ENCODE measurements at places on chromosomes 4 and X.

DNA sequence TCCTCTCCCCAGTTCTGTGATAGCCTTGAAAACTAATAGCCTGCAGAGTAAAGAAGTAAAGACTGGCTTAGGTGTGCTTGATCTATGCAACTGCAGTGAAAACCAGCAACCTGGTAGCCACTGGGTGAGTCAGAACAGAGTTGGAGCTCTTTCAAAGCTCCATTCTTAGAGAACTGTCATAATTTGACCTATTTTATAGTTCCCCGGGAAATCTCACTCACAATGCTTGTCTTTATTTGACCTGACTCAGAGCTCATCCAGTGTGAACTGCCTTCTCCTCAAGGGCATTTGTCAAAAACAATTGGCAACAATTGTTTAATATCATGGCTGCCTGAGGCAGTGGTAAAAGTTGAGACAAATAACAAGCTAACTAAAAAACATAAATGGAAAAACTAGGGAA is 213.0 kb upstream of the NHS start:
- no peak for DNase-seq

- DNase-seq: no peak
Observed at GRCh38 chrX:49840679-49841078, 11.6 kb downstream of the PAGE4 start.

GRCh38 chr4:78543424-78544125 is 8.0 kb upstream of the ANXA3 start:
- DNase-seq: no peak

DNA sequence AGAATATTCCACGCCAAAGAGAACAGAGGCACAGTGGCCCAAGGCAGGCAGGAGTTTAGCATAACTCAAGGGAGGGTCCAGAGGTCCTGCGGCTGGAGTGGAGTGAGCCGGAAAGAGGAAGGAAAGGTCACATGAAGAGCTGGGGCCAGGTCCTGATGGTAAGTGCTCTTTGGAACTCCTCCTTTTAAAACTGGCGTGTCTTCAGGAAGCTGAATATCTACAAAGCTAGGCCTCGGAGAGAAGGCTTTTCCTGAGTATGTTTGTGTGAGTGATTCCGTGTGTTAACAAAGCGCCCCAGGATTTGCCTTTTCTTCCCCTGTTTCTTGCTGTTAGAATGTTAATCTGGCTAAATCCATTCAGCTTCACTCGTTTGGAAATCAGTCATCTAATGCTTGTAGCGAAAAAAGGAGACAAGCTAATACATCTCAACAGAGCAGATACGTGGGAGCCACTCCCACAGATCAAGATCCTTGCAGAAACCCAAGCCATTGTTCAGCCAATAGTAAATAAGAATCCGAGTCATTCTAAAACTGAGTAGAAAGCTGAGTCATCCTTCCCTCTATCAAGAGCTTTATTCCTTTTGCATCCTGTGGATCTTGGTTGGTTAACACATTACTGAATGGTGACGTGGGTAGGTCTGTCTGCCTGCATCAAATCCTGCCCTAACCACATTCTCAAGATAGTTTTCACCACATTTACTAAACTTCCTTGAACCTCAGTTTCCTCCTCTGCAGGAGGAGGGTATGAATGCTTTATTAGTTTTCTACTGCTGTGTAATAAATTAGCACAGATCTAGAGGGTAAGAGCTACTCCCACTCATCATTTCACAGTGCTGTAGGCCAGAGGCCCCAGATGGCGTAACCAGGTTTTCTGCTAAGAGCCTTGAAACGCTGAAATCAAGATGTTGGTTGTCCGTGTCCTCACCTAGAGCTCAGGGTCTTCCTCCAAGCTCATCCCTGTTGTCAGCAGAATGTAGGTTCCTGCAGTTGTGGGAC is 43.2 kb upstream of the RBM47 start:
- no peak for DNase-seq

DNA sequence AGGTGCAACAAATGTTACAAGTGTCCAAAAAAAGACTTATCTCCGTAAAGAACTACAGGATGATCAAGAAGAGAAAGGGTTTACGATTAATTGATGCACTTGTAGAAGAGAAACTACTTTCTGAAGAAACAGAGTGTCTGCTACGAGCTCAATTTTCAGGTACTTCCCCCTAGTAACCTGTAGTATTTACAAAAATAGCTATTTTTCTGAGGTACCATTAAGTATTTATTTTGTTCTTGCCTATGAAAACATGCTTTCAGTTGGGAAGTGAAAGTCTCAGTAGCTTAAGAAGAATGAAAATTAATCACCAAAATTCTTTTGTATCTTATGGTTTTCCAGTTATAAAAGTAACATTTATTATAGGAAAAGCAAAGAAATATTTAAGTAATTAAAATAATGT is 5.9 kb downstream of the THAP9 start:
- DNase-seq: no peak

DNA sequence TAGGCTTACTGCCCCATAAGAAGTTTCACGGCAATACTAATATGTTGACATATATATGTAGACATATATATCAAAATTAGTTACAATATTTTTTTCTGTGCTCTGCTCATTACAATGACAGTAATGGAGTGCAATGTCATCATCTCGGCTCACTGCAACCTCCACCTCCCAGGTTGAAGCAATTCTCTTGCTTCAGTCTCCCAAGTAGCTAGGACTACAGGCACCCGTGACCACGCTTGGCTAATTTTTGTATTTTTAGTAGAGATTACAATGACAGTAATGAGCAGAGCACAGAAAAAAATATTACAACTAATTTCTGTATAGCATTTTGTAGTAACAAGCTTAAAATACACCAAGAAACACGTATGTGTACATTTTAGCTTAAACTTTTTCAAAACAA is 7.6 kb downstream of the EIF4E start:
- no peak for DNase-seq

GRCh38 chr4:138039010-138039409 is 203.1 kb downstream of the SLC7A11 start:
- DNase-seq: no peak
